ENCODE measurements at places on chromosomes 16 and 17.

DNA sequence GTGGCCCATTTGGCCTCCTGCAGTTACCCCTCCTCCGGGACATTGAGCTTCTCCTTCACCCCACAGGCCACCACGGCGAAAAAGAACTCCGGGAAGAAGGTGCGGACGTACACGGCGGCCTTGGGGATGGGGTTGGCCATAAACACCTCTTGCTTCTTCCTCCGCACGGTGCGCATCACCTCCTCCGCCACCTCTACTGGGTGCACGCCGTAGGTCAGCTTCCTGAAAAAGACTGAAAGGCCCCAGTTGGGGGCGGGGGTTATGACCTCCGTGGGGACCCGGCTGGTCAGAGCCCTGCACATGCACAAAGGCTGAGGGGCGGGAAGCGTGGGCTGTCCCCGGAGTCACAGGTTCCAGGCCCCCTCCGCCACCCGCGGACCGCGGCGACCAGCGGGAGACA, 19.9 kb downstream of the DHRS7C start:
- no peak for DNase-seq

DNA sequence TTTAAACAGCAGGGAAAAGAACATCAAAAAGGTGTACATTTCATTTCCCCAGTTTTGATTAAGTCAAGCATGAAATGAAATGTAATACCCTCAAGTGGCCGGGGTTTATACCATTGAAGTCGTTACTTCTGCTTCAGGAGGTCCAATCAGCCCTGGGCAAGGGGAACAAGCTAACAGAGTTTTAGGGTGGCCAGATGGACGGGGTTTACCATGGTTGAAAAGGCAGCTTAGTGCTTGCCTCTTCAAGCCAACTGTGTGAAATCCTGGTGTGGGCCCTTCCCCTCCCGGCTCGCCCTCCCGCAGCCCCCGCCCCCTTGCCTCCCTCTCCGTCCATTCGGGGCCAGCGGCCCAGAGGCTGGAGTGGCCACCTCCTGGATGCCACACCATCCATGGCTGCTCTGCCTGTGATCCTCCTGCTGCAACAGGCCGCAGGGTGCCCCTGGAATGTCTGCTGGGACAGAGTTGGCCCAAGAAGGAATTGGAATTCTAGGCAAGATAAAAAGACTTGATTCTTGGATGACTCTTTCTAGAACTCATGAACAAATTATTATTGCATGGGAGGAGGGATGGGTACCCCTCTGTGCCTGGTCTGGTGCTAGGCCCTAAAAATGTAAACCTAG, 296.2 kb upstream of the IRX3 start:
- no peak for DNase-seq

GRCh38 chr17:968812-969730, 10.5 kb downstream of the NXN start:
- DNase-seq = no peak

DNA sequence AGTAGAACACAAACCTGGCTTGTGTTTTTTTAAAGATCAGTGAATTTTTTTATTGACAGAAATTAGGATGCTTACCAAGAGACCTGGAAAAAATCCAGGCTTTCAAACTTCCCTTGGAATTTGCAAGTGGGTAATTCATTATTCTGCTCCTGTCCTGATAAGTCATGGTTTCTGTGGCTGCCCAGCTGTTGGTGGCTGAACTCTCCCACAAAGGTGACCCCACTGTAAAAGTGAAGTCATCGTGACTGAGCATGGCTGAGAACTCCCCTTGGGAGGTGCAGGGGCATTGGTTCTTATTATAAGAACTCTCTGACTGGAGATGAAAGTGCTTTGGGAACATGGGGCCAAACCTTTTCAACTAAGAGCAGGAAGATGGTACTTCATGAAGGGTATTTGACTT, 46.6 kb upstream of the TANC2 start:
- DNase-seq = peak; percentile 16

- peak; percentile 78 for DNase-seq
Measured at GRCh38 chr16:28609631-28610594, at the start of gene SULT1A1. Gene SULT1A1 (minus strand): TSS chr16:28610044. CDS start chr16:28608855, 1,189 bp downstream.
